Brain (organoid and tissue), 16 donors: ENCODE measurements at places on chromosomes 2 and 18.

DNA sequence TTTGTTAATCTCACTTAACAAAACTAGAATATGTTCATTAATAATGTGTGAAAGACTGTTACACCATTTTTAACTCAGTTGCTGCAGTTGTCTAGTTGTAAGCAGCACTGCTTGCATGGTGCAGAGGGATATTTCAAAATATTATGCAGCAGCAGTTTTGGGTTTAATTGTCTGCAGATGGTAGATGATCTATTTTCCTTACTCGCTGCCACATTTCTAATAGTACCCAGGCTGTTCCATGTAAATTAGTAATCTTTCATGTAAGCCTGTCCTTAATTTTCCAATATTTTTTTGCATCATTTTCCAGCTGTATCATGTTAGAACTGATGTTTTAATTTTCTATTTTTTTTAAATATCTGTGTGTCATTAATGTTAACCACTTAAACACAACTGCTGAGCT is 488.1 kb upstream of the RAB12 start:
- DNase-seq = no peak

- peak; percentile 35 for DNase-seq
Measured at GRCh38 chr2:145116834-145117725, 597.2 kb upstream of the ZEB2 start.

- DNase-seq = no peak
Measured at GRCh38 chr18:61890344-61890743, 2.5 kb downstream of the RNF152 start.

- no peak for DNase-seq
Measured at GRCh38 chr18:46294318-46294717, 190.1 kb downstream of the HAUS1 start.

GRCh38 chr2:68236876-68237275 is 15.5 kb downstream of the PPP3R1 start:
- DNase-seq = no peak

DNA sequence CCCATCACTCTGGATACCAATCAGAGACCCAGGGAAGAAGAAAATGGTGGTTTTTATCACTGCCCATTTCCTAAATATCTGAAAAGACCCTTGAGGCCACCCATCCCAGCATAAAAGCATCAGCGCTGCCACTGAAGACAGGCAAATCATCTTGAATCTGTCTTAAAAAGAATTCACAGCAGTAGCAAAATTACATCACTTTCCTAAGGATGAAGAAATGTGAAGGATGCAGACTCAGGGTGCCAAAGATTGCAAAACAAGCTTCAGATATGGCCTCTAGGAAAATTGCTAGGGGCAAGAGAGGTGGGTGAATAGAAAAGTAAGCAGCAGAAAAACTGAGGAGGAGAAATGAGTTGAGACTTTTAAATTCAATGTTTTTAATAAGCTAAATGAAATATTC is 70.0 kb downstream of the SLC25A12 start:
- DNase-seq = no peak
